CD4-positive, alpha-beta T cell (primary cell): ENCODE measurements at places on chromosomes 6 and 20.

DNA sequence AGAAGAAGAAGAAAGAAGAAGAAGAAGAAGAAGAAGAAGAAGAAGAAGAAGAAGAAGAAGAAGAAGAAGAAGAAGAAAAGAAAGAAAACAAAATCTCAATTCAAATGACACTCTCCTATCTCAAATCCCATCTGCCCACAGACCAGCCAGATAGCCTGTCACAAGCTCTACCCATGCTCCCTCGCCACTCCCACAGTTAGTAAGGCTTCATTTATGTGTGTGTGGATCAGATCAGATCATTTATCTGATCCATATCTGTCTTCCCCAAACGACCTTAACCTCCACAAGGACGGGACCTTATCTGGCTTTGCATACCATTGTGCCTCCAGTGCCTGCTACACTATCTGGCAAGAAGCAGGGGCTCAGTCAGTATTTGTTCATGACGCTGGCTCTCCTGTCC is 81.9 kb upstream of the RREB1 start:
- no peak for DNase-seq

DNA sequence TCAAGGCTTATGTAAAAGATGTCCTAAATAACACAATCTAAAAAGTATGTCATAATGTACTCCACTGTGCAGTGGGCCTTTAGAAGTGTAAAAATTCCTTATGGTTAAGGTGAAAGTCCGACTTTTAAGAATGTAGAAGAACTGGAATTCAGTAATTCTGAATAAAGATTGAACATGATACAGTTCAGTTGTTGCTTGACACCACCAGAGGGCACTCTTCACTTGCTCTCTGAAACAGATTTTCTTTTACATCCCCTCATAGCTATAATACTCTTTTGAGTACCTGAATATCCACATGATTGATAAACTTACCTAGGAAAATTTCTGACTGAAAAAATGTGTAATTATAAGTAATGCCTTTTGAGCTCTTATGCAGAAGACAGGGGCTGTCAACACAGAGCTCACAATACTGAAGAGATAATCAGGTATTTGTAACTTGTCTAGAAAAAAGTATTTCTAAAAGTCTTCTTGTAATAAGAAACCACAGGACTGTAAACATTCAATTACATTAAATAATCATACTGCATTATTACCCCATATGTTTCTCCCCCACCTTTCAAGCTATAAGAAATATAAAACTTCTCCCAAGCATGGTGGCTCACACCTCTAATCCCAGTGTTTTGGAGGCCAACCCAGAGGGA is 92.1 kb downstream of the POPDC3 start:
- DNase-seq = peak; percentile 8

- no peak for DNase-seq
Measured at GRCh38 chr6:26366504-26366903, 1.5 kb downstream of the BTN3A2 start.

GRCh38 chr6:159691133-159691962 is 1.7 kb downstream of the SOD2 start:
- no peak for DNase-seq

- DNase-seq = no peak
Measured at GRCh38 chr6:75830959-75831885, 82.2 kb downstream of the MYO6 start.

GRCh38 chr6:138607478-138608433 is 108.5 kb upstream of the NHSL1 start:
- DNase-seq = no peak

DNA sequence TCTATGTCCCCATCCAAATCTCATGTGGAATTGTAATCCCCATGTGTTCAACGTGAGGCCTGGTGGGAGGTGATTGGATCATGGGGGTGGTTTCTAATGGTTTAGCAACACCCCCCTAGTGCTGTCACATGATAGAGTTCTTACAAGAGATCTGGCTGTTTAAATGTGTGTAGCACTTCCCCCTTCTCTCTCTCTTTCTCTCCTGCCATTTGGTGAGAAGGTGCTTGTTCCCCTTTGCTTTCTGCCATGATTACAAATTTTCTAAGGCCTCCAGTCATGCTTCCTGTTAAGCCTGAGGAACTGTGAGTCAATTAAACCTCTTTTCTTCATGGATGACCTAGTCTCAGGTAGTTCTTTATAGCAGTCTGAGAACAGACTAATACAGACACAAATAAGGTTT is 165.4 kb downstream of the OGFRL1 start:
- DNase-seq = no peak

GRCh38 chr6:10771371-10771894 is 23.8 kb downstream of the TMEM14B start:
- DNase-seq = no peak

- DNase-seq = no peak
Measured at GRCh38 chr6:113842165-113842564, 15.0 kb upstream of the MARCKS start.

DNA sequence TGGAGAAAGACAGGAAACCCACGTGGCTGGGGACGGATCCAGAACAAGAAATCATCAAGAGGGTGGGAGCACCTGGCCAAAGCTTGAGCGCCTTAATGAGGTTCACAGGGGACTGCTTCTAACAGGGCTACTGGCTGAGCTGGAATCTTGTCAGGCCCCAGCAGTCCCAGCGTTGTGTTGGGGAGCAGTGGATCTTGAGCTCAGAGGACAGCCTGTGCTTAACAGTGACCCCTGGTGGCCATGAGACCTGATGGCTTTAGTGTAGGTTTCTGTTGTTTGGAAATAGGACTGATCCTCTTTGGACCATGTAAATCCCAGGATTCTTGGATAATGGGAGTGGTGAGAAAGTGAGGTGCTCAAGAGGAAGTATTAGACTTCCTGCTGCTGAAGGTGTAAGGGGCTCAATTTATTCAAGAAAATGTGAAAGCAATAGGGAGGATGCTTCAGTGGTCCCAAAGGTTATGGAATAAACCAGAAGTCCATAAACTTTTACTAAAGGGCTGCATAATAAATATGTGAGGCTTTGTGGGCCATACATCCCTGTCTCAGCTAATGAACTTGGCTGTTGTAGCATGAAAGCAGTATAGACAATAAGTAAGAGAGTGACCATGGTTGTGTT is 216.2 kb downstream of the NFATC2 start:
- peak; percentile 44 for DNase-seq

DNA sequence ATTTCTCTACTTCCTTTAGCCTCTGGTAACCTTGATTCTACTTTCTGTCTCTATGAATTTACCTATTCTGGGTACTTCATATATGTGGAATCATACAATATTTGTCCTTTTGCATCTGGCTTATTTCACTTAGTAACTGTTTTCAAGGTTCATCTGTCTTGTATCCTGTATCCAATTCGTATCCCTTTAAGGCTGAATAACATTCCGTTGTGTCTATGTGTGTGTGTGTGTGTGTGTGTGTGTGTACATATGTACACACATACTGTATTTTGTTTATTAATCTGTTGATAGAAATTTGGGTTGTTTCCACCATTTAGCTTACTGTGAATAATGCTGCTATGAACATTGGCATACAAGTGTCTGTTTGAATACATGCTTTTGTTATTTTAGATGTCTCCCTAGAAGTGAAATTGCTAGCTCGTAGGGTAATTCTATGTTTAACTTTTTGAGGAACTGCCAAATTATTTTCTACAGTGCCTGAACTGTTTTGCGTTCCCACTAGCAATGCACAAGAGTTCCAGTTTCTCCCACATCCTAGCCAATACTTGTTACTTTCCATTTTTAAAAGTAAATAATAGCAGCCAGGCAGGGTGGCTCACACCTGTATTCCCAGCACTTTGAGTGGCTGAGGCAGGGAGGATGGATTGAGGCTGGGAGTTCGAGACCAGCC is 17.7 kb downstream of the SENP6 start:
- DNase-seq = no peak

- no peak for DNase-seq
Measured at GRCh38 chr20:39850246-39850645, 838.8 kb downstream of the MAFB start.

DNA sequence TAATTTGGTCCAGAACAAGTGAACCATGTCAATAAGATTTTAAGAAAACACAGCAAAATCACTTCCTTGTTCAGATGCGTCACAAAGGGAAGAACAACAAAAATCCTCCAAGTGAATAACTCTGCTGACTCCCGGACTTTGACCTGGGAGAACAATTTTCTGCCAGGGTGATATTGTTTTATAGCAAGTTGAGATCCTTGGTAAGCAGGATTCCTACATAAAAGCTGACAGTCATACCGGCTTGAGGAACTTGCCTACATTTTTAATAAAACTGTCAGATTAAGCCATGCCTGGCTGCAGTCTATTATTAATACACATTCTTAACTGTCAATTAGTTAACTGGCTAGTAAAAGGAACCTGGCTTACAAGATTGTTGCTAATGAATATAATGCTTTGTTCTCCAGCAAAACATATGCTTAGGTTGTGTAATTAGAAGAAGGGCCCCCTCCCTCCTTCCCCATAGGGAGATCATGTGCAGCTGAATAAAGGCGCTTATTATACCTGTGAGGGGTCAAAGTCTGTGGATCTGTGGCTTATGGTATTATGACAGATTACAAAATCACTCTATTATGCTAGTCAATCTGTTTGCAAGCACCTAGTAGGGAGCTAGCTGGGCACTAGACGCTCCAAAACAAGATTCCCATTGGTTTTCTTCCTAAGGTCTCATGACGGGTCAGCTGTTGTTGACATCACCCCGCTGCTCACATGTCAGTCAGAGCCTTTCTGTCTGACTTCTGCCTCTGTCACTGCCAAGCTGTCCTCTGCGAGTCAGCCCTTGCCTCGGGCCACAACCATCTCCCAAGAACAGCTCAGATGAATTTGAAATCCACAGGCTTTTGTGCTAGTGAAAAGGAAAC is 44.6 kb upstream of the SEC63 start:
- DNase-seq = no peak

GRCh38 chr20:58627212-58628072 is 23.6 kb upstream of the STX16 start:
- DNase-seq = no peak

DNA sequence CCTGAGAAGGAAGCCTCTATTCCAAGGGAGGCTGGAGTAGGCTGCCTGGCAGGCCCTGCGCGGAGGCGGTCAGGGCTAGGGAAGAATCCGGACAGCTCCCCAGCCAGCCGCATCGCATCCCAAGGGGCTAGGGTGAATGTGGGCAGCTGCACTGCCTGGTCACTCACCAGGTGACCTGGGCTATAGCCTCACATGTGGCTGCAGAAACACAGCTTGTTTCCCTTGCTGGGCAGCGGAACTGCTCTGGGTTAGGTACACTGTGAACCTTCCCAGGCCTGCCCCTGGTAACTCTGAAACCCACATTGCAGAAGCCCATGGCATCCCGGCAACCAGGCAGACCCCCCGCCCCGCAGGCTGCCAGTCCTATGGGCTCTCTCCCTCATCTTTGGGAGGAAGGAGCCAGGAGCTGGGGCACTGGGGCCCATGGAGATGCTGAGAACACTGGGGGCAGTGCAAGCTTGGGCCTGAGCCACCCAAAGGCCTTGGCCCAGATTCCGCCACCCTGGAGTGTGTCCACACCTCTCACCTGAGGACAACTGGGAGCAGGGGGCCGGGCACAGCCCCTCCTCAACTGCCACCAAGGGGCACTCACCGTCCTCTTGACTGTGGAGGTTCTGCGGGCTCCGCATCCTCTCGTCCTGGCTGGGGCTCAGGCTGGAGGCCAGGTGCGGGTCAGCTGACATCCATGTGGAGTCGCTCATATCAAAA is 111.0 kb downstream of the NOL4L start:
- DNase-seq = no peak

DNA sequence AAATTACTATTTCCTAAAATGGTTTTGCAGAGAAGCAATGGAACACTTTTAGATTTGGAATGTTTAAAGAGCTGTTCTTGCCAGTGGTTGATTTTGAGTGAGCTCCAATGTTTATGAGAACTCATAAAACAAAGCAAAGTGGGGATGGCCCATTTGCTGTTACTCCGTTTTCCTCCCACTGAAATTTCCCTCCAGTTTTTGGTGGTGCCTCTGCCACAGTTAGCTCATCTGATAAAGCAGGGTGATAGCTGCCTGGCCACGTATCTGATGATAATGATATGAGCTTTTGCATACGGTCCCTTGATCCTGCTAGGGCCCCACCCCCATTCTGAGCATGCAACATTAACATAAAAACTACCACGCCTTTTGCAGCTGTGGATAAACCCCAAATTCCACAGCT is 10.4 kb downstream of the CD83 start:
- DNase-seq = no peak

DNA sequence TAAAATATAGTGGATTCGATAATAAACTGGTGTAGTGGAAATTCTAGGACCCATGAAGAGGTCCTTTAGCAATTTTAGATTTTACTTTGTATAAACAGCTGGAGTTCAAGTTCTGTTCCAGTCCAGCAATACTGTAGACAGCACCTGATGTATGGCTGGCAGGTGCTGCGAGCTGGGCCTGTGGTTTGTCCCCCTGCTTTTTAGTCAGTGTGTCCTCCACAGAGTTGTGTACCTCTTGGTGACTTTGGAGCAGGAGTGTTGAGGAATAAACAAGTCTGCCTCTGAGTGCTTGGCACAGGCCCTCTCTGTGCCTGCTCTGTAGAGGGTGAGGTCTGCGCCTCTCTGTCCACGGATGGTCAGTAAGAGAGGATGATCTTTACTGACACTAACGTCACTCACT is 13.8 kb downstream of the STX16 start:
- no peak for DNase-seq

GRCh38 chr6:119978274-119978889 is 628.8 kb upstream of the MAN1A1 start:
- no peak for DNase-seq

- DNase-seq = no peak
Measured at GRCh38 chr6:79782792-79783580, 151.9 kb downstream of the SH3BGRL2 start.

DNA sequence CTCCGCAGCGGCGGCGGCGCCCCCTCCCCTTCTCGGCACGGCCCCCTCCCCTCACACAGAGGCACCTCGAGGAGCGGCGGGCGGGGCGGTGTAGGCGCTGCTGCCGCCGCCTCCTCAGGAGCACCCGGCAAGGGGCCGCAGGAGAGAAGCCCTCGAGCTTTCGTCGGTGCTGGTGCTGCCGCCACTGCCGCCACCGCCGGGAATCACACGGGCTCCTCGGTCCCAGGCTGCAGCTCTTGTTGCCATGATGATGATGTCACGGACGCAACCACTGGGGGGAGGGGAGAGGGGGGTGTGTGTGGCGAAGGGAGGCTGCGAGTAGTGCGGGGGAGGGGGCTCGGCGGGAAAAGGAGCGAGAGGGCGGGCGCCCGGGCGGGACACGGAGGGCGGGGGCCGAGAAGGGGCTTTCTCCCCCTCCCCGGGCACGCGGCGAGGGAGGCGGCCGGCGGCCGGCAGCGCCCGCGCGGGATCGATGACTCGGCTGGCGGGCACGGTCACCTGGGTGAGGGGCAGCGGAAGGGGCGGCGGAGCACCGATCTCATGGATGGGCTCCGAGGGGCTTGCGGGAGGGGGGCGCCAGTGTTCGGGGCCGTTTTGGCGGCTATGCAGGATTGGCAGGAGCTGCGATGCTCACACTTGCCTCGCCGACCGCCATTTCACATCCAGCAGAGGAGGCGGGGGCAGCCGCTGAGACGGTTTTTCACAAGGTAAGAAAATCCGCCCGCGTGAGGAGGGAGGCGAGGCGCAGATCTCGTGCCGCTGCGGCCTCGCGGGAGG is at the start of gene REV3L:
Gene REV3L (minus strand): TSS at position 260 of the 777 bp plus-strand sequence. CDS start 330 bp downstream, outside the sequence.
- DNase-seq = peak; percentile 91
